Left renal cortex interstitium (tissue), 4 donors: ENCODE measurements at places on chromosomes 4 and X.

DNA sequence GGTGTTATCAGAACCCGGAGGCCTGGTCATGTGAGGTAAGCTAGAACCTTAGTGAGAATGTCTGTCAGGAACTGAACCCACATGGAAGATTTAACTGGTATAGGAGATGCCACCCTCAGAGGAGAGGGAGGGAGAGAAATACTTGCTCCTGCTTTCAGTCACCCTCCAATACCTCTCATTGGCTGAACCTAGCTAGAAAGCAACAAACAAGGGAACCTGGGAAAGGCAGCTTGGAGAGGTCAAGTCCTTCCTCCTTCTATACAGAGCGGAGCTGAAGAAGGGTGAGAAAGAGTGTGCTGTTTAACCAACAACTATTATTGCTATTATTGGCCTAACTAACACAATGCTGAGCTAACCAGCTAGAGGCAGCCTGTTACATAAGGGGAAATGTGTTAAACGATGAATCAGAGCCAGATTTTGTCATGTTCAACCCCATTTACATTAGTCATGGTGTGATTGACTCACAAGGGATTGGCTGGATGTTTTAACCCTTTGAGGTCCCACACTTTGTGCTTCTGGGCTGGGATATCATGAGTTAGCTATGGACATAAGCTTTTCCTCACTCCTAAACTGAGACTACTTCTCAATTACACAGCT lies 96.5 kb upstream of the ESX1 start:
- no peak for DNase-seq

DNA sequence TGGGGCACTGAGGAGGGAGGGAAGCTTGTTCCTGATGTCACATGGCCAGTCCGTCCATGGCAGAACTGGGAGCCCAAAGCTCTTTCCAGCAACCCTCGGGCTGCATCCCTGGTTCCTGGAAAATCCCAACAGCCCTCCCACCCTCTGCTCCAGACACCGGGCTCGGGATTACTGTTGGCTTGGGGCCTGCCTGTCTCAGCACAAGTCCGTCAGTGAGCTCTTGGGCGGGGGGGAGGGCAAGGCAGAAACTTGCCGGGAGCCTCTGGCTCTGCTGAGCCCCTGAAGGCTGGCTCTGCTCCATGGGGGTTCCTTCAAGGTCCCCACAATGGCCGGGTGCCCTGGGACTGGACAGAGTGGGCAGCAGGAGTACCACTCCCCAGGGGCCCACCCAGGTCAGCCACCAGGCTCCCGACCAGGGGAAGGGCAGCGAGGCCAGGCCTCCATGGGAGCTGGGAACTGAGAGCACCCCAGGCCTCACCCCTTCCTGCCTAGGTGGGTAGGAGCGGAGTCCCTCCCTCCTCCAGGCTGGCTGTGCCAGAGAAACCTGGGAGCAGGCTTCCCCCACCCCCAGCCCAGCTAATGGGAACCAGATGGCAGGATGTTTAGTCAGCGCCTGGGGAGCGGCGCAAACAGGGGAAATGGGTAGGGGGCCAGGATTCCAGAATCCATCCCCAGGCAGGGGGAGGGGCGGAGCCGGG lies 6.4 kb upstream of the HAUS7 start:
- DNase-seq = no peak

DNA sequence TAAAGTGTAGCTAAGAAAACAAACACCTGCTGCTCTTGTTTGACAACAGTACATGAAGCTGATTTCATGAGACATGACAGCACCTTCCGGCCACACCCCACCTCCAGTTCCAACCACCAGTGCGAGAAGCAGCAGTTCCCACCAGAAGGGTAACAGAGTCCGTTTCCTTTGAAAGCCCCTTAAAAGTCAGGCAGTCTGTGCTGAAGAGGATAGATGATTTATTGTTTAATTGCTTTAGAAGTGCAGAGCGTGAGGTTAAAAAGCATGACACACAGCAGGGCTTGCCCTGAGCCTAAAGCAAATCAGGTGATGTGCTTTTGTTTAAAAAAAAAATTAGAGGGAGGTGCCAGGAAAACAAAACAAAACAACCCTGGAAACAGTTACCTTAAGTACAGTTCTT lies 82.6 kb downstream of the HADH start:
- DNase-seq = no peak

GRCh38 chr4:72761368-72762038 lies 192.5 kb upstream of the ADAMTS3 start:
- no peak for DNase-seq

- DNase-seq = no peak
These were observed 163.3 kb upstream of the SLC7A11 start for GRCh38 chr4:138405466-138405891.

DNA sequence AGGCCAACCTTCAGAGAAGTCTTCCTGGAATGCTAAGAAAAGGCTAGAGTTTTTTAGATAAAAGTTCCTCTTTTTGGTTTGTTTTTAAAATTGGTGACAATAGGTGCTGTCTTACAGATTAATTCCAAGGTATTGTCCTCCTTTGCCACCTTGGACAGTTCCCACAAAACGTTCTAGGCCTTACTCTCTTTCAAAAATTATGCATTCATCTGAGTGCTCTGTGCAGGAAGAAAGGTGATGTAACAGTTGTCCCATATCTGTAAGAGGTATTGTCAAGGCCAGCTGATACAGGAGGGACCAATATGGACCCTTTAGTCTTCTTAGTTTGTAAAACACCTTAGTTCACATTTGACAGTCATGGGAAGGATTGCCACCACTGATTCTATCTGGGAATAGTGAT lies 15.9 kb upstream of the CXCL5 start:
- DNase-seq = no peak

- no peak for DNase-seq
These were observed 29.1 kb downstream of the PPP2R2C start for GRCh38 chr4:6443035-6444023.

- no peak for DNase-seq
These were observed 323.2 kb downstream of the RAB28 start for GRCh38 chr4:13160920-13161319.
